Glutamatergic neuron (in vitro differentiated cells): ENCODE measurements at places on chromosomes 4 and X. TPM values are rescaled to one million over a fixed set of nuclear protein-coding genes. Genes with fewer than 3 reads are reported as not detected.

MAPK10 gene
- total RNA-seq: 92.6 TPM

GRCh38 chr4:181478656-181479055 is 764.5 kb upstream of the TENM3 start:
- H3K27me3 ChIP-seq: no peaks in the 10 kb centered on the region
- peaks cover 8% of the 10 kb centered on the region for H3K4me1 ChIP-seq
- DNase-seq: no peak
- no peak overlapping the region for H3K27ac ChIP-seq
- no peaks in the 10 kb centered on the region for H3K36me3 ChIP-seq
- H3K4me3 ChIP-seq: no peak overlapping the region

DNA sequence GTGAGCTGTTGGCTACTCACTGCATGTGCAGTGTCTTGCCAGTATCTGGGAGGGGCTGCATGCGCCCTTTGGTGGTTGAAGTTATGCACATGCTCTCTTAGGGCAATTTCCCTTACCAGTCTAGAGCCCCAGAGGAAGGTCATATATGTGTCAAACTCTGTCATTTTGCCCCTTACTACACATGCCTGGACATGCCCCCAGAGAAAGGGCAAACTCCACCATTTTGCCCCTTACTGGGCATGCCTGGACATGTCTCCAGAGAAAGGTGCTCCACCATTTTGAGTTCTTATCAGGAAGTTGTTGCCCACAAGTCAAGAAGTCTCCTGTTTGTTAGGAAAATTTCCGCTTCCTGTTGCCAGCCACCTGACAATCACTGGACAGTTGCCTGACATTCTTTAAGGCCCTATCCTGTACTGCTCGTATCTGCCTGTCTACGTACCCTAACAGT is 56.4 kb upstream of the PLAC8 start:
- H3K4me1 ChIP-seq: no peaks in the 10 kb centered on the region
- H3K27ac ChIP-seq: no peak overlapping the region
- H3K27me3 ChIP-seq: no peaks in the 10 kb centered on the region
- H3K36me3 ChIP-seq: peaks cover 5% of the 10 kb centered on the region
- no peak for DNase-seq

CYSLTR1 gene
- 0.25 TPM for total RNA-seq

MAGEB1 gene
- total RNA-seq: not detected

DNA sequence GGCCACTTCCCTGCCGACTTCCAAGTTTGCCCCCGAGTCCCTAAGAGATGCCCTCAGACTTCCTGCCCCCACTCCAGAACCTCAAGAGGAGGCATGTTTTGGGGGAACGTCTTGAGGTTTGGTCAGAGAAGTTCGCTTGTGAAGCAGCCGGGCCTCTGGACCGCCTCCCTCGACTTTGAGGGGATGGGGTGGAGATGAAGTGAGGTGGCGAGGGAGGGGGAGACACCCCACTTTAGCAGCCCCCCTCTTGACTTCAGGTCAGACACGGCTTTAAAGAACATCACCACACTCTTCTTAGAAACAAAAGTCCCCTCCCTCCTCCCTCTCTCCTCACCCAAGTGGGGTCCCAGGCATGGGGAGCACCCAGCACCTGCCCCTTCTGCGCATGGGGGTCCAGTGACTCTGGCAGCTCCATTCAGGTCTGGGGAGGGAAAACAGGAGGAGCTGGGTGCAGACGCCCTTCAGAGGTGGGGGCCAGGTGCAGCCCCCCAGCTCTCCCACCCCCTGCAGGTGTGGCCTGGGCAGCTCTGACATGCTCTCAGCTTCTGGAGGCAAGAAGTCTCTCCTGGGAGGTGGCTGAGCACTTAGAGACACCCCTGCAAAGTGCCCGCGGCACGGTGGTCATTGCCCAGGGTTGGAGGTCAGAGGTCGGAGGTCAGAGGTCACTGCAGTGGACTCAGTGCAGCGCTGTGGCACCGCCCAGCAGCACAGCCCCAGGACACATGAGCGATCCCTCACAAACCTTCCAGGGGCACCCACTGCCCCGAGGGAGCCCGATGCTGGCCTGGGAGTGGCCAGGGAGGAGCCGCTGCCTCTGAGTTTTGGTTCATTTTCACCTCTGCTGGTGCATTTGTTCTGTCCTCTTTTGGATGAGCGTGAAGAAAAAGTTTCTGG is 108.8 kb downstream of the CPZ start:
- peaks cover 18% of the 10 kb centered on the region for H3K4me1 ChIP-seq
- peaks cover 5% of the 10 kb centered on the region for H3K36me3 ChIP-seq
- DNase-seq: no peak
- no peak overlapping the region for H3K4me3 ChIP-seq
- no peak overlapping the region for H3K27ac ChIP-seq

MBNL3 gene
- total RNA-seq: 1.0 TPM

DNA sequence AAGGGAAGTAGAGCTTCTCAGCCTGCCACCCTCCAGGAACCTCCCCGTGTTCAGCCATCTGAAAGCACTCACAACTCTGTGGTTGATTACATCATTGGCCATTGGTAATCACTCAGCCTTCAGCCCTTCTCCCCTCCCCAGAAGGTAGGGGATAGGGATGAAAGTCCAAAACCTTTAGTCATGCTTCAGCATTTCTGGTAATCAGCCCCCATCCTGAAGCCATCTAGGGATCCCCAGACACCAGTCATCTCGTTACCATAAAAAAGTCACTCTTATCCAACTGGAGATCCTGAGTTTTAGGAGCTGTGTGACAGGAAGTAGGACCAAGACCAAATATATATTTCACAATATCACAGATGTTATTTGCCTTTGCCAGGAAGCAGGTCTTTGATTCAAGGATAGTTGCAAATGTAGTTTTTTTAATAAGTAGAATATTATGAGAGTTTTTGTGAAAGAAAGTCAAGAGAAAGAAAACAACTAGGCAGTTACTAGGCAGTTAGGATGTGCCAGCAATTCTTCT is 364.6 kb upstream of the NOCT start:
- no peak overlapping the region for H3K27ac ChIP-seq
- H3K36me3 ChIP-seq: no peaks in the 10 kb centered on the region
- no peak for DNase-seq
- H3K4me1 ChIP-seq: no peaks in the 10 kb centered on the region
- no peak overlapping the region for H3K4me3 ChIP-seq

- H3K27ac ChIP-seq: no peak overlapping the region
- no peak for DNase-seq
- no peaks in the 10 kb centered on the region for H3K36me3 ChIP-seq
- H3K27me3 ChIP-seq: peaks cover 1% of the 10 kb centered on the region
- H3K4me3 ChIP-seq: no peak overlapping the region
These were observed 22.1 kb downstream of the BEX3 start for GRCh38 chrX:103398421-103398864.

- no peak overlapping the region for H3K4me3 ChIP-seq
- no peaks in the 10 kb centered on the region for H3K36me3 ChIP-seq
- no peak for DNase-seq
- H3K27ac ChIP-seq: no peak overlapping the region
- H3K4me1 ChIP-seq: no peaks in the 10 kb centered on the region
- no peaks in the 10 kb centered on the region for H3K27me3 ChIP-seq
These were observed 85.7 kb upstream of the TBL1X start for GRCh38 chrX:9378980-9379696.

ZNF157 gene
- 2.9 TPM for total RNA-seq

GRCh38 chr4:143458966-143459365 is 54.5 kb upstream of the SMARCA5 start:
- no peak for DNase-seq
- no peaks in the 10 kb centered on the region for H3K27me3 ChIP-seq
- no peaks in the 10 kb centered on the region for H3K4me1 ChIP-seq
- H3K27ac ChIP-seq: no peak overlapping the region
- H3K4me3 ChIP-seq: no peak overlapping the region

DNA sequence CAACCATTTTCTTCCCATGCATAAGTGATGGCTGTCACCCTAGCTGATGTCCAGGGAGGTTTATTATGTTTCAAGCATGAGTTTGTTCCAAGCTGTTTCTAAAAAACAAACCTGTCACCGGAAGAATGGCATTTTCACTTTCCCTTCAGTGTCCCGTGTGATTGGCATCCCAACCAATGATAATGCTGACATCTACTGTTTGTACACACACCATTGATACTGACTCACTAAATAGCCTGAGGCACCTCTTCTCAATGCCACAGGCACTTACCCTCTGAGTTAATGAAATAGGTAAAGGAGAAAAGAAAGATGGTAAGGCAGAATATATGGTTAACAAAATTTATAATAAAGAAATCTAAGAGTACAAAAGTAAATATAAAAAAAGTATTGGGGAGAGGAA is 23.1 kb upstream of the VCX2 start:
- H3K4me3 ChIP-seq: no peak overlapping the region
- no peak for DNase-seq
- H3K36me3 ChIP-seq: no peaks in the 10 kb centered on the region
- H3K27ac ChIP-seq: no peak overlapping the region
- peaks cover 3% of the 10 kb centered on the region for H3K4me1 ChIP-seq
- no peaks in the 10 kb centered on the region for H3K27me3 ChIP-seq

- peak overlapping the region; percentile 97 for H3K4me3 ChIP-seq
- H3K27me3 ChIP-seq: peaks cover 11% of the 10 kb centered on the region
- no peaks in the 10 kb centered on the region for H3K36me3 ChIP-seq
- DNase-seq: no peak
These were observed 461 bp downstream of the FBXW7 start for GRCh38 chr4:152535360-152535902.

DNA sequence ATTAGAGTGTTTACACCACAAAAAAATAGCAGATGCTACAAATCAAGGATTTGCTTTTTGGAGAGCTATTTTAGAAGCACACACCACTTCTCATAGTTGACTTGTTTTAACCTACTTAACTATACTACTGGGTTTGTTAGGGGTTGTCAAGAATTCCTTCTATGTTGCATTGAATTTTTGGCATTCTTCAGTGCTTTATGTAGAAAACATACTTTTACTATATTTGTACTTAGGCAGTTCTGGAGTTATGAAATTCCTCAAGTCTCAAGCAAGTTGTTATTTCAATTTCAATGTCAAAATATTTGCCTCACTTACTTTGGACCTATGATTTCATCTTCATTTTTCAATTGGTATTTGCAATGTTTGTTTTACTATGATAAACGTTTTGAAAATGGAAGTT is 449.6 kb downstream of the GLUD2 start:
- no peaks in the 10 kb centered on the region for H3K27me3 ChIP-seq
- no peaks in the 10 kb centered on the region for H3K4me1 ChIP-seq
- no peaks in the 10 kb centered on the region for H3K36me3 ChIP-seq
- H3K27ac ChIP-seq: no peak overlapping the region

DNA sequence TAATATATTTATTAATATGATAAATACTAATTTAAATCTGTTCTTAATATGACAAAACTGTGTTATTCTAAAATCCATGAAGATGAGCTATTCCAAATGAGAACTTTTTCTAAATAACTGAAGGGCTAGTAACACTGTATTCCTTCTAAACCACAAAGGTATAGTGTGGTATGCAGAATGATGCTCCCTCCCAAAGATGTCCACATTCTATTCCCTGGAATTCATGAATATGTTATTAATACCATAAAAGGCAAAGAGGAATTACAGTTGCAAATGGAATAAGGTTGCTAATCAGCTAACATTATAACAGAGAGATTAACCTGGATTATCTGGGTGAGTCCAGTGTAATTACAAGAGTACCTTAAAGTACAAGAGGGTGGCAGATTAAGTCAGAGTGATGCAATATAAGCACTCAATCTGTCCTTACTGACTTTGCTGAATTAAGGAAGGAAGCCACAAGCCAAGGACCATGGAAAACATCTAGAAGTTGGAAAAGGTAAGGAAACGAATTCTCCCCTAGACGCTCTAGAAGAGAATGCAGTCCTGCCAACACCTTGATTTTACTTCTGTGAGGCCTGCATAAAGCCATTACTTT is 20.7 kb upstream of the MAB21L2 start:
- no peaks in the 10 kb centered on the region for H3K36me3 ChIP-seq
- no peak for DNase-seq
- no peak overlapping the region for H3K27ac ChIP-seq
- no peak overlapping the region for H3K4me3 ChIP-seq

TMEM255A gene
- 7.6 TPM for total RNA-seq

DNA sequence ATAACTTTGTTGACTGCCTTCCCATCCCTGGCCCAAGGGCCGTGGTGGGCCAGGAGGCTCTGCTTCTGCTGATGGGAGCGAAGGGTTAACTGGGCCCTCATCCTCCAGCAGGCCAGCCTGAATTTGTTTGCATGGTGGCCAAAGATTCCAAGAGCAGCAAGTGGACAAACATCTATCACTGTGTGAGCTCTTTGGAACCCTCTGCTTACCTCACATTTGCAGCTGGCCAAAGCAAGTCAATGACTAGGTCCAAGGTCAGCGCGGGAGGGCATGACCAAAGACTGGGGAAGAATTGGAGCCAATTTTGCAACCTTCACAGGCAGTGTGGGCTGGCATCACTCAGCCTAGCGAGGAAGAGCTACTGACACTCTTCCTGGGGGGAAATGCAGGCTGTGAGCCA is 67.8 kb upstream of the ATP6AP2 start:
- H3K36me3 ChIP-seq: no peaks in the 10 kb centered on the region
- no peak for DNase-seq
- no peaks in the 10 kb centered on the region for H3K27me3 ChIP-seq
- no peak overlapping the region for H3K4me3 ChIP-seq
- H3K27ac ChIP-seq: no peak overlapping the region

DNA sequence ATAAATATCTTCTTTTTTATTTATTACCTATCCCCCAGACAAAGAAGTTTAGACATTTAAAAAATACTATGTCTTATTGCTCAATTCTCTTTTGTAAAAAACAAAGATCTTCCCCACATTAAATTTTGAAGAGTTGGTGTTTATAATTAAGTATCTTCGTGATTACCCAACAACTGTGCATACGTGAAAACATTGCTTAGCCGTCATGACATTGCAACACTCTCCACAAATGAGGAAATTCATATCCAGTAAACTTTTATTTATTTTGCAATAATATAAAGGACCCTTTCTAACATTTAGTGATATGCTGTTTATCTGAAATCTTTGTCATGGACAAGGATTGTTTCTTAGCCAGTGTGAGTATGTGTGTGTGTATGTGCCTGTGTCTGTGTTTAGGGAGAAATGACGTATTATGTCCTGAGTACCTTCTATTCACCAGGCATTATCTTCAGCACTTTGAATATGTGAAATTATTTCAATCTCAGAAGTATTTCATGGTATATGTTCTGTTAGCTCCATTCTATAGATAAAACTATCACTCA is 26.1 kb upstream of the EREG start:
- peaks cover 2% of the 10 kb centered on the region for H3K27me3 ChIP-seq
- no peak overlapping the region for H3K27ac ChIP-seq
- no peak overlapping the region for H3K4me3 ChIP-seq
- peaks cover 11% of the 10 kb centered on the region for H3K36me3 ChIP-seq
- DNase-seq: no peak
- no peaks in the 10 kb centered on the region for H3K4me1 ChIP-seq

AREG gene
- total RNA-seq: not detected

- no peak for DNase-seq
- no peaks in the 10 kb centered on the region for H3K36me3 ChIP-seq
- H3K4me3 ChIP-seq: no peak overlapping the region
- H3K27ac ChIP-seq: no peak overlapping the region
These were observed 232.1 kb downstream of the CPE start for GRCh38 chr4:165610679-165611437.
